ENCODE measurements at places on chromosomes 6 and 20.
A peak's percentile ranks its signal among the peaks of the same experiment; 100 is the strongest.

DNA sequence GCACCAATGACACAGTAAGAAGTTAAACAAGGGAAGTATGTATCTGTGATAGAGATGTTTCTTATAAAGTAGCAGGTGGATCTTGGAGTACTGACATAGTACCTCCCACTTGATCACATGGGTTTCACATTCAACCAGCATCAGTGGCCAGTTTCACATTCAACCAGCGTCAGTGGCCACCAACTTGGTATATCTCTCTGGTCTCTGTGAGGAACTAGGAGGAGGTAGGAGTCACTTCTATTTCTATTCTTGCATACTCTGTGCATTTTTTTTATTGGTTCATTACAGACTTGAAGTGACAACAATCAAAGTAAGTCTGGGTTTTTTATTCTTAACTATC lies 200.3 kb upstream of the SIM1 start:
- no peak for DNase-seq

- no peak for DNase-seq
These were observed 590 bp downstream of the EYS start for GRCh38 chr6:65706436-65706835.

- DNase-seq, result no peak
These were observed 25.5 kb upstream of the PXDC1 start for GRCh38 chr6:3776881-3777507.

- no peak for DNase-seq
These were observed 158.3 kb downstream of the ZFP64 start for GRCh38 chr20:52033313-52033712.

GRCh38 chr6:44090465-44090864 lies 36.8 kb downstream of the MRPL14 start:
- no peak for DNase-seq

GRCh38 chr20:48606841-48607543 lies 220.8 kb downstream of the PREX1 start:
- no peak for DNase-seq

DNA sequence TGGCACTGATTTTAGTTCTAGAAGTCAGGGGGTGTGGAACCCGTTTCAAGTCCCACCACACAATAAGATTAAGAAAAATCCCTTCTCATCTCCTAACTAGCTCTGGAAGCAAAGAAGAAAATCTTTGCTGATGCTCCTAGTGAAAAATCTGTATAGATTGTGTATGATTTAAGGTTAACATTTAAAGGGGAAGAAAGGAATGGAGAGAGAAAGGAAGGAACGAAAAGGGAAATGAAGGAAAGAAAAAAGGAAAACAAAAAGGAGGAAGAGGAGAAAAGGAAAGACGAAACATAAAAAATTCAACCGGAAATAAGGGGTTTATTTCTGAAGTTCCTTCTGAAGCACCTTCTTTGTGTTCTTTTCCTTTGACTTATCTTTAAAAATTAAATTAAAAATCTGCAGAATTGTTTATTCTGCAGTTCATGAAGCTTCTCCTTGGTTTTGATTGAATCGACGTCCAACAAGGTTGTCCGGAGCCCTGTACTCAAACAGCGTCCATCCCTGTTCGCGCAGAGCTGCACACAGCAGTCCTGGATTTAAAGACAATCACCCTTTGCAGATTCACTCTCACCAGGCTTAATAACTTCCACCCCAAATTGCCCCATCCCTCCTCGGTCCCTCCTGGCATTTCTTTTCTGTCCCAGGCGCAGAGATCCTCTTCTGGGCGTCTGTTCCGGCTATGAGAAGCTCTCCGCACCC lies 1.6 kb upstream of the TFAP2B start:
- DNase-seq, result no peak

- DNase-seq, result no peak
These were observed 35.6 kb downstream of the BRPF3 start for GRCh38 chr6:36232172-36232571.

DNA sequence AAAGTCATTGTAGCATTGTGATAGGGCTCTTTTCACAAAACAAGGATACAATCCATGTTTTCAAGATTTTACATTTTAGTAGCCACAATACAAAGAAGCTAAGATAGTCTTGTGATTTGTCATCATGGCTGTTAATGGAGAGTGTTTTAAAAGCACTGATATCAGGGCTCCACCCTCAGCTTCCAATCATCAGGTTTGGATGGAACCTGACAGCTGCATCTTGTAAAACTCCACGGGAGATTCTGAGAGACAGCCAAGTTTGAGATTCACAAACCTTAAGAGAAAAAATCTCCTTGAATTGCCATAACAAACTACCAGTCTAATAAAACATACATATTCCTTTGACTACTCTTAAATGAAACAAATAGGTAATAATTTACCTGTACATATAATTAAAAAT lies 280.2 kb downstream of the ESR1 start:
- DNase-seq, result no peak

- DNase-seq, result no peak
These were observed 11.9 kb upstream of the VEGFA start for GRCh38 chr6:43757966-43758616.

GRCh38 chr20:4781637-4782377 lies 60.1 kb downstream of the PRND start:
- no peak for DNase-seq

DNA sequence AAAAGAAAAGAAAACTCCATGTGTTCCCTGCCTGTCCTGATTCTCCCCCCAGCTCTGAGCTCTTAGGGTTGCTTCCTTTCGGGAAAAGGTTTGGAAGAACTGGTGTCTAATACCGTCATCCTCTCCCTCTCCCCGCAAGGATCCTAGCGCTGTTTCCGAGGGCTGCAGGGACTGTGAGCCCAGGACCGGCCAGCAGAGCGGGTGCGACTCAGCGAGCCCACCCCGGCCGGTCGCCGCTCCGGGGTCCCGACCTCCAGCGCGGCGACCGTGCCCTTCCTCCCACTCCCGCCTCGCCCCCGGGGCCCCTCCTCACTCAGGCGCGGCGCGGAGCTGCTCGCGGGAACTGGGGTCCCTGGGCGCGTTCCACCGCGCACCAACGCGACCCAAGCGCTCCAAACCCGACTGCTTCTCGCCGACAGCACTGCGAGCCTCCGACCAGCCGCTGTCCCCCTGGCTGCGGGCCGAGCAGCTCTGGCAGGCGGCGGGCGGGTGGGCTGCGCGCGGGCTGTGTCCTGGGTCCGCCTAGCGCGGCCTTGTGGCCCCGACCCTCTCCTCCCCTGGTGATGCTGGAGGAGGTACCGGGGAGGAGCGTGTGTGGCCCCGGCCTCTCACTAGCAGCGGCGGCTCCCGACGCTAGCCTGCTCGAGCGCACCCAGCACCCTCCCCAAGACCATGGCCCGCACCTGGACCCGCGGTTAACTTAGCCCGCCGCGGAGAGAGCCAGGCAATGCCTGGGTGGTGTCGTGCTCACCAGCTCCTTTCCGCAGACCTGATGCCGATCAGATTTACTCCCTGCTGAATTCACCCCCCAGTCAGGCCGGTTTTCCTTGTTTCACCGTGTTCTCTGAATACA lies at the start of gene PLA2G7:
TSS of gene PLA2G7 (minus strand) at position 509 of the 853 bp plus-strand sequence. CDS start 12,484 bp downstream, outside the sequence.
- DNase-seq, result peak; percentile 40

GRCh38 chr6:86148586-86148985 lies 505.9 kb upstream of the SYNCRIP start:
- no peak for DNase-seq

DNA sequence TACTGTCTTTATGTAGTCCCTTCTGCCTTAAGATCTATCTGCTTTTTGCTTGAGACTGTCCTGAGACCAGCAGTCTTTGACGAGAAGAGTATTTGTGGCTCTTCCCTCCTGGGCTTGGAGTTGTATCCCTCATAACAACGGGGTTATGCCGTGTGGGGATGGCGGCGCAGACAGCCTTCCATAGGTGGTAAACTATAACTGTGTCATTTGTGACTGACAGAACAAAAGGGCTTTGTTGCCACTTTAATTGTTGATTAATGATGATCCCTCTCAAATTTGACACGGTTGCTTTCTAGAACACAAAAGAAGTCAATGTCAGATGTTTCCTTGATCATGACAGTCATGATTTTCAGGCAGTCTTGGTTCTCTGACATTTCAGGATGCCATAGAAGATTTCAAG lies 196.6 kb downstream of the JARID2 start:
- DNase-seq, result no peak

DNA sequence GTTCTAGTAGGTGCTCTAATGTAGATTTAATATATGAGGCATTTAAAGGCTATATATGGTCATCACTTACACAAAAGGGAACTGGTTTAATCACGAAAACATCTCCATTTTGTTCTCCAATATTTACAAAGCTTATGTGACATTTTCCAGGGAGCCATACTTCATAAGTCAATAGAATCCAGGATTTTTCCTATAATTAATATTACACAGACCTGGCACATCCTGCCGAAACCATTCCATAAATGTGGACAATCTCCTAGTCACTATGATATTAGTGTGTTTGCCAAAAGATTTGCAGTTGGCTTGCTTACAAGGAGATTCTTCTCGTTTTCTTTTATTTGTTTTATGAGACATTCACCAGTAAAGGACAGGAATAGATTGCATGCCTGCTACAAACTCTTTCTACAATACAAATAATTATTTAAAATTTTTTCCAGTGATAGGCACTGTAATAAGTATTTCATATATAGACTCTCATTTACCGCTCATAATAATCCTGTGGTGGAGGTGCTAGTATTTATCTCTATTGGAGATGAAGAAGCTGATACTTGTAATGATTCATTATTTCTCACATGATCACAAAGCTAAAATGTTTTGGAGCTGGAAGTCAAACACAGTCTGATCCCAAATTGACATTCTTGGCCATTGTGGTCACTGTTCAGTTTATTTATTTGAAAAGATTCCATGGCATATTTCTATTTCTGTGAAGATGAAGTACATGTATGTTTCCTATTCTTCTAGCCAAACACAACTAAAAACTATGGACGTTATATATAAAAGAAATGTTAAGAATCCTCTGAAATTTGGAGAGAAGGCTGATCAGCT lies 597.0 kb downstream of the HTR1B start:
- no peak for DNase-seq

DNA sequence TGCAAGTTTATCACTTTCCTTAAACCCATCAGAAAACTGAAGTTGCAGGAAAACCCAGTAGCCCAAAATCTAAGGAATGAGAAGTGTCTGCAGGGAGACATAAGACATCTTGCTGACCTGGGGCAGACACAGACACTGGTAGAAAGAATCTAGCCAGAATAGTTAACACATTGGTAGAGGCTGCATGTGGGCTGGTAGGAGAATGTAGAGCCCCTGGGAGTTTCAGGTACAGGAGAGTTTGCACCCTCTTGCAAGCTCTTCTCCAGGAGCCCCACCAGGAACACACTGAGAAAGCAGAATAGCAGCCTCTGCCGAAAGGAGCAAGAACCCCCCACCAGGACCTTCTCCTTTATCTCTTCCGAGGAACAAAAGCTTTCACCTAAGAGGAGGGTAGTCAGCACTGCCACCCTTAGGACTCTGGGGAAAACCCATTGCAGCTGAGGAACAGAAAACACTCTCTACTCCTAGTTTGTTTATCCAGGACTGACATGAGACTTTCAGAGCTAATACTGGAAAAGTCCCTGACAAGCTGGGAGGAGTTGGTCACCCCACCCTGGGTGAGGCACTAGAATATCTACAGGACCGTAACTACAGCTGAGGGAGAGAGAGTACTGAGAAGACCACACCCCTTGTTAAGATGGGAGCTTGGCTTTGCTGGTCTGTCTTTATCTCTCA lies 10.5 kb upstream of the OGFRL1 start:
- DNase-seq, result no peak

- DNase-seq, result peak; percentile 7
These were observed 139.9 kb downstream of the CDH4 start for GRCh38 chr20:61391812-61392520.

DNA sequence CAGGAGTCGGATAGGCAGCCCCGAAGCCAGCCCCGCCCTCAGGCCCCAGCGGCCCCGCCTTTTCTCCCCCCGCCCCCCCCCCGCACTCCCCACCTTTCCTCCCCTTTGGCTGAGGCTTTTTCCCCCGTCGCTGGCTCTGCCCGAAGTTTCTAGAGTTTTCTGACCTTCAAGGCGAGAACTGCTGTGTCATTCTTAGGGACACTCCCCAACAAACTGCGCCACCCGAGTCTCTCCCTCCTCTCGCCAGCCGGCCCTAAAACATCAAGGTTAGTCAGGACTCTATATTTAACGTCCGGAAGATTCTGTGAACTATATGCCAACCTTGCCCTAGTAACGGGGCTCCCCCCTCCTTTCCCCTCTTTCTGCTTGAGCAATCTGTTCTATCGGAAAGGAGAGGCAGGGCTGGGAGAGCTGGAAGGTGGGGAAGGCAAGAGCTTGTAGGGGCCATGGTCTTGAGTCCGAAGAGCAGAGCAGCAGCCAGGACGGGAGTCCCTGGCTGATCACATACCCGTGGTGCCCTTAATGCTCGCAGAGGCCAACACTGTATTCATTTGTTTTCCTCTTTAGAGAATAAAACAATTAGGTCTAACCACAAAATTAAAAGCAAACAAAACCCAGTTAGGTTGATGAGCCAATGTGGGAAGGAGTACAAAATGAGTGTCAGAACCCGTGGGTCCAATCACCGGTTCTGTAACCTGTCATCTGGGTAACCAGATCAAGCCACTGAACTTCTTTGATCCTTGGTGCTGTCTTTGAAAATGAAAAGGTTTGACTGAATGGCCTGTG lies 5.3 kb upstream of the HSPA1B start:
- peak; percentile 90 for DNase-seq

GRCh38 chr20:37238935-37239451 lies 22.6 kb downstream of the GHRH start:
- no peak for DNase-seq

DNA sequence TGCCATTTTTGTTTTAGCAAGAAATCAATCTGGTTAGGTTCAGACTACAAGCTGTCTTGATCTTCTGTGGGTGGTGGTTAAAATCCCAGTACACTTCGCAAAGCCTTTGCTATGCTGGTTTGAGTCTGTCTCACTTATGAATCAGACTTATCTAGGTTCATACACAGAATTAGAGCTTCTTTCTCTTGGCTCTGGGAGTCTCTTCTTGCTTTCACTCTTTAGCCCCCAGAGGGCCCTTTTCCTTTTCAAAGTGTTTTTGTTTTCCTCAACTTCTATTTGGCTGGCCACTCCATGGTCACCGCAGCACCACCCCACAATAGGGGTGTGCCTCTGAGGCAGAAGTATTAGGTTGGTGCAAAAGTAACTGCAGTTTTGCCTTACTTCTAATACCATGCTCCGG lies 21.3 kb downstream of the ECI2 start:
- DNase-seq, result peak; percentile 41

- no peak for DNase-seq
These were observed 703.8 kb downstream of the RFPL4B start for GRCh38 chr6:113050979-113051378.

DNA sequence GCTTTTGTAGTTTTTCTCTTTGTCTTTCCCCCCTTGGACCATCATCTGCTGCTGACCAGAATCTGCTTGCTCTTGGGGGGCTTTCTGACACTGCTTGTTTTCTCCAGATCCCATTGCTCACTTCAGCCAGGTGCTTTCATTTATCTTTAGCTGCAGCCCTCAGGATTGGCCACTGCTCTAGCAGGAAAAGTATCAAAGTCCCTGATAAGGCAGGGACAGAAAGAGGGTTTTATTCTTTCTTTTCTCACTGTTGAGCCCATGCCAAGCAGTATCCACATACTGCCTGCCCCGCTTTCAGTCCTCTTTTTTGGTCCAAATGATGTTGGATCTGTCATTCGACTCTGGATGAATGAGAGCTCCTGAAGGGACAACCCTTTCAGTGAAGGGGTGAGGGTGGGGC lies 141.4 kb downstream of the DNAH8 start:
- no peak for DNase-seq
